ENCODE measurements at places on chromosomes 13 and 19. TPM values are rescaled to one million over a fixed set of nuclear protein-coding genes. Genes with fewer than 3 reads are reported as not detected.
A peak's percentile ranks its signal among the peaks of the same experiment; 100 is the strongest.

DNA sequence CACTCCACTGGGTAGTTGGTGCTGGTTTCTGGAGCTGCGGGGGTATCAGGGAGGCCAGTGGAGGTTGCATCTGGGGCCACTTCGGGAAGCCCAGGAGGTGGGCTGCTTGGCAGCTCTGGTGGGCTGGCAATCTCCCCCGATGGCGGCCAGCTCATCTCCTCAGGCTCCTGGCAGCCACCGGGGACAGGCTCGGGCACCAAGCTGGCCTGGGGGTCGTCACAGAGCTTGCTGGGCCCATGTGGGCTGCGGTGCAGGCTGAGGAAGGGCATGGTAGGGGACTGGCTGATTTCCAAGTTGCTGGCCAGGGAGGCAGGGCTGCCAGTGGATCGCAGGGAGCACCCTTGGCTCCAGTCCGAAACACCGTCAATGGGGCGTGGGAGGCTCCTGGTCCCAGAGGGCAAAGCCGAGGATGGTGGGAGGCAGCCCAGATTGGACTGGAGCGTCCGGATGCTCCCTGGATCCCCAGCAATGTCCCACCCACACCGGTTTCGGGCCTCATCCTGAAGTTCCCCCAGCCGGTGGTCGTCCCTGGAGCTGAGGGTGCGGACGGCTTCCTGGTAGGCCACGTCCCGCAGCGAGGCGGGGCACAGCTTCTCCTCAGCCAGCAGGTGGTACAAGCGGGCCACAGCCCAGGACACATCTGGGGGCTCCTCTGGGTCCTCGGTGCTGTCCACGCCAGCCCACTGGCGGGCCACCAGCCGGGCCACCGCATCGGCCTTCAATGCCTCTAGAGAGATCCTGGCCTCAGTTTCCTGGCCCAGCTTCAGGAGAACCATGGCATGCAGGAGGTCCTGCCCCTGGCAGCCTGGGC is 13.8 kb downstream of the TICAM1 start:
- DNase-seq: no peak

DNA sequence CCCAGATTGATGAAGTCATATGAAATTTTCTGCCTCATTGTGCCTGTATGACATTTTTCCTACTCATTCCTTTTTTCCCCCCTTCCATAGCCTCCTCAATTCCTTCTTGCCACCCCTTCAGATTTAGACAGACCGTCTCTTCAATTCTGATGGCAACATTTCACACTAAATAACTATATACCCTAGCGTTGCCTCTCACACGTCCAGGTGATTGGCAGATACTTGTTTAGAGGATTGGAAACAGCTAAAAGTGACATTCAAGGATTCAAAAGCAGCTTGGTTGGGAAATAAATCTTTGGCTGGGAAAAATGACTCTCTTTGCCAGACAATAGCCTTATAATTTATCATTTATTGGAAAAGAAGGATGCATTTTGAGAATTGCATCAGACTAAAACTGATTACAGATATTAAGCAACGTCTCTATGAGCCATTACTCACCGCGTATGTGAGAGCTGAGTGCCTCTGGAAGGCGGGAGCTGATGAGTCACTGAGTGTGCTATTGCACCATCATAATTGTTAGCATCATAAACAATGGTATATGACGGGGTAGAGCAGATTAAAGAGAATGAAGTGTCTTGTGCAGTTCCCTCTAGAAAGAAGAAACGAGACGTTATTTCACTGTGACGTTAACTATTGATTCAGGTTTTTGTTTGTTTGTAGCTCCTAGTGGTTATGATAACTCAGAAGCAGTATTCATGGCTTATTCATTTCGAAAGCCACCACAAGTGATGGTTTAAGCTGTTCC is 61.1 kb upstream of the FAM216B start:
- DNase-seq: peak; percentile 13

GRCh38 chr19:55554741-55555152 is 9.4 kb upstream of the SBK3 start:
- DNase-seq: no peak

GRCh38 chr13:85265296-85265695 is 533.9 kb downstream of the SLITRK6 start:
- no peak for DNase-seq

DNA sequence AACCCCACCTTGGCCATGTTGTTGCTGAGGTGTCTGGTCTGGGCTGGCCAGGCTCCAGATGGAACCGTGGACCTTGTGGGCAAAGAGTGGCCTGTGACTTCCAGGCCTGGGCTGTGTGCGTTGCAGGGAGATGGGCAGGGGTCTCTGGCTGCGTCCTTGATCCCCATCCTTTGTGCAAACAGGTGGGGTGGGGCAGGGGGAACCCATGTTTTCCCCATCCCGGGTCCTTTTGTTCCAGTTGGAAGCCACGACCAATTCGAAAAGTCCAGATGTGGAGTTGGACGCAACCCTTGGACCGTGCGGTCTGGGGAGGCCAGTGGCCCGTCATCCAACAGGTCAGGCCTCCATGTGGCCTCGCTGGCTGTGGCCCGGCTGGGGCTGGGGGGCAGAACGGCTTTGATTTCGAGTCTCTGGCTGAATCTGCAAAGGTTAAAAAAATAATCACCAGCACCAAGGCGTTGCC is 13.1 kb upstream of the COMP start:
- no peak for DNase-seq

- no peak for DNase-seq
Observed at GRCh38 chr19:12913851-12914690, 5.0 kb downstream of the SYCE2 start.

GRCh38 chr19:35349614-35350521 is 2.2 kb downstream of the FFAR1 start:
- DNase-seq: no peak

- no peak for DNase-seq
Observed at GRCh38 chr13:93603043-93603442, 376.4 kb downstream of the GPC6 start.

C19orf73 gene
- polyA plus RNA-seq: 2.2 TPM

CTXN1 gene
- polyA plus RNA-seq: 0.32 TPM

C19orf81 gene
- polyA plus RNA-seq: not detected

IFNL1 gene
- polyA plus RNA-seq: not detected

COQ8B gene
- polyA plus RNA-seq: 14.1 TPM

Data from GM12878 (cell line).